ENCODE measurements at places on chromosomes 5 and 9.

- DNase-seq = no peak
These were observed 393.3 kb downstream of the DMRT2 start for GRCh38 chr9:1443450-1443849.

DNA sequence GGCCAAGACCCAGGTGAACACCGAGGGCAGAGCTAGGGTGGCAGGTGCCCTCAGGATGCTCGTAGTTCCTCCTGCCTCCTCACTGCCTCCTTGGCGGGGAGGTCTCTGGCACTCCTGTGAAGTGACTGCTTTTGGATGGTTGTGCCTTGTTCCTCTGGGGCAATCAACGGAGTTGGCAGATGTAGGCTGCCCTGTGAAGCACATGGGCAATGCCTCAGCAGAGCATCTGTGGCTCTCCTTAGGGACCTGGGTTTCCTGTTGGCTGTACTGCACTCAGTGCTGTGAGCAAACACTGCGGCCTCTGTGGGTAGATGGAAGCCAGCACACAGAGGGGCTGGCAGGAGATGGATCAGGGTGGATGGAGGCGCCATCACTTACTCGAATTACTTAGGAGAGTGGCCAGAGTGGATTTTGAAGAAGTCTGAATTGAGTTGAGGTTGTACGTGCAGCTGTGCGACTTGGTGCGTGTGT is 71.4 kb upstream of the COL5A1 start:
- no peak for DNase-seq

- DNase-seq = no peak
These were observed 23.4 kb upstream of the GLRA1 start for GRCh38 chr5:151947931-151948608.

GRCh38 chr5:112958093-112959088 is 18.2 kb upstream of the DCP2 start:
- DNase-seq = no peak

- DNase-seq = no peak
These were observed 1.6 kb downstream of the PDZD2 start for GRCh38 chr5:31640573-31640972.

- DNase-seq = no peak
These were observed 162.4 kb downstream of the KCNN2 start for GRCh38 chr5:114524221-114524620.

DNA sequence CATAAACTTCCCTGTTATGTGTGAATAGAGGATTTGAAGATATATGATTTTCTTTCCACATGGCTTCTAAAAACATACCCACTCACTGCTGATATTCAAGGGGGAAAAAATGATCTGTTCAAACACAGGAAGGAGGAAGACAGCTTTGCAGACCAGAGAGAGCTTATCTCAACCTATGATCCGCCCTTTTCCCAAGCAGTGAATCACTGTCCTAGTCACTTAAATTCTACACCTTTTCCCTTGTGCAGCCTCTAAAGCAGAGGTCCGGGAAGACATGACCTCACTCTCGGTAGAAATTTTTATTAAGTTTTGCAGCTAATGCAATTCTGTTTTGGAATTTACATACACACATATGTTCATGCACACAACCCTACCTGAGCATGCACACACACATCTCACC is 197.2 kb downstream of the DIRAS2 start:
- no peak for DNase-seq

GRCh38 chr9:91419222-91420191 is 4.1 kb downstream of the NFIL3 start:
- no peak for DNase-seq

GRCh38 chr5:110439296-110439695 is 287.2 kb downstream of the TMEM232 start:
- no peak for DNase-seq

- no peak for DNase-seq
These were observed 66.0 kb downstream of the PLAC8L1 start for GRCh38 chr5:146039420-146039819.

DNA sequence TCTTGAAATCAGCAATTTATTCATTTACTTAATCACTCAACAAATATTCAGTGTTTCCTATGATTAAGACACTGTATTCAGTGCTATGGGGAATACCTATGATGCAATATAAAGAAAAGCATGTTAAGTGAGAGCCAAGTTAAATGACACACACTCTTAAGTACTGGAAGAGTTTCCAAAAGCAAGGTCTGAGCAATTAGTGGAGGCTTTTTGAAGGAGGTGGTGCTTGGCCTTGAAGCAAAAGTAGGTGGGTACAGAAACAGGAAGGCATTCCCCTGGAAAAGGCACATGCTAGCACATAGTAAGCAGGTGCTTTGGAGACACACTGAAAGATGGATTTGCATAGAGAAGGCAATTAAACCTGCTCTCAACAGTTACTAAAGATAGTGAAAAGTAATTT is 4.0 kb downstream of the TSLP start:
- DNase-seq = no peak

GRCh38 chr5:171869956-171870355 is 84.3 kb downstream of the SMIM23 start:
- DNase-seq = no peak

DNA sequence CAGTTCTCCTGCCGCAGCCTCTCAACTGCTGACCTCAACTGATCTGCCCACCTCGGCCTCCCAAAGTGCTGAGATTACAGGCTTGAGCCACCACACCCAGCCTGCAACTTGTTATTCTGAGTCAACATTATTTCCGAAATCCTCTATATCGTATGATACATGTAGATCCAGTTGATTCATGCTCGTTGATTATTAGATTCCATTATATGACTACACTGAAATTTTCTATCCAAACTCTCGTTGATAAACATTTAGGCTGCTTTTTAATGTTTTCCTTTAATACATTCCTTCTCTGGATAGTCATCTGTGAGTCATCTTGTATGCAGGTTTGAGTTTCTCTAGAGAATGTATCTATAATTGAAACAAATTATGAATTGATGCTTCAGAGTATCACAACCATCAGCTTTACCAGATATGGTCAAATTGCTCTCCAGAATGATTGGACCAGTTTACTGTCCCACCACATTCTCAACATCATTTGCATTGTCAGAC is 4.1 kb downstream of the CDK7 start:
- no peak for DNase-seq

GRCh38 chr5:171537923-171538537 is 118.6 kb downstream of the FGF18 start:
- no peak for DNase-seq

- DNase-seq = no peak
These were observed 18.6 kb upstream of the SLC25A51 start for GRCh38 chr9:37922363-37923117.

GRCh38 chr9:135184181-135185053 is 96.9 kb downstream of the OLFM1 start:
- no peak for DNase-seq

DNA sequence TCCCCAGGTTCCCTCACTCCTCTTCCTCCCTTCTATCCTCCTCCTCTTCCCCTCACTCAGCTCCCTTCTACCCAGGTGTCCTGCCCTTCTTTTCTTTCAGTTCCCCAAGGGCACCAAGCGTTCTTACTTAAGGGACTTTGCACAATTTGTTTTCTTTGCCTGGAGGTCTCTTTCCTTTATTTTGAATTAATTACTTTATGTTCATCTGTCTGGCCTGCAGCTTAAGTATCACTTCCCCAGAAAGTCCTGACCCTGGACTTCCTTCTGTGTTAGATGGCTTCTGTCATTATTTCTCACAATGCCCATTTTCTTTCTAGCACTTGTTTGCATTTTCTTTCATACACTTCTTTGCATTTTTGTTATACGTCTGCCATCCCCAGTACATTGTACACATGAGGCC is 350.6 kb downstream of the SH3GL2 start:
- DNase-seq = no peak

GRCh38 chr9:116692616-116693015 is 5.5 kb downstream of the TRIM32 start:
- no peak for DNase-seq

- no peak for DNase-seq
These were observed 277.8 kb downstream of the RAB3C start for GRCh38 chr5:58860680-58861079.

GRCh38 chr5:6753851-6754250 is 40.6 kb downstream of the TENT4A start:
- no peak for DNase-seq

GRCh38 chr9:89994988-89995613 is 390.3 kb downstream of the GADD45G start:
- no peak for DNase-seq

GRCh38 chr9:111212874-111213273 is 117.2 kb downstream of the OR2K2 start:
- DNase-seq = no peak

- DNase-seq = no peak
These were observed 28.5 kb downstream of the FBXL7 start for GRCh38 chr5:15528476-15528875.

GRCh38 chr5:169804861-169805260 is 167.8 kb downstream of the DOCK2 start:
- DNase-seq = no peak

- no peak for DNase-seq
These were observed 29.2 kb upstream of the SMC5 start for GRCh38 chr9:70229579-70229978.

Data from effector CD4-positive, alpha-beta T cell (primary cell).